Left hindlimb (tissue), 1 donor: ENCODE measurements at places on chromosomes 13 and 19.

DNA sequence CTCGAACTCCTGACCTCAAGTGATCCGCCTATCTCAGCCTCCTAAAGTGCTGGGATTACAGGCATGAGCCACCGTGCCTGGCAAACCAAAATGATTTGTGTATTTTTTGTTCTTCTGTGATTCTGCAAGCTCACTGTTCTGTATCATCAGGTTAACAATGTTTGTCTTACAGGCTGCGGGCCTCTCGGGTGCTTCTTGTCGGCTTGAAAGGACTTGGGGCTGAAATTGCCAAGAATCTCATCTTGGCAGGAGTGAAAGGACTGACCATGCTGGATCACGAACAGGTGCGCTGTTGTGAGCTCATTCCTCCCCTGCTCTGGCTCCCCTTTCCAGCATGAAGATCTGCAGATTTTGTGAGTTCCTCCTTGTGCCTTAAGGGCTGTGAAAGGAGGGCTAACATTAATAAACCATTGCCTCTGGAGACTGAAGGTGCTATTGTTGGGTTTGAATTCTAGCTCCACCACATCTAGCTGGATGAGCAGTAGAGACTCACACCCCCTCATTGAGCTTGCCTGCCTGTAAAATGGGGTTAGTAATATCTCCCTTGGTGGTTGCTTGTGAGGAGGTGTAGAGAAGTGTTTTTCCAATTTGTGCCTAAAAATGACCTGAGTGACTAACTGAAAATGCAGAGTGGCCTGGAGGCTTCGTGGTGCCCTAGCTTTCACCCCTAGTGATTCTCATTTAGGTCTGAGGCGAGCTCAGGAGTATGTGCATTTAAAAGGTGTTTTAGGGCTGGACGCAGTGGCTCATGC lies 12.9 kb downstream of the SAE1 start:
- no peak for DNase-seq

DNA sequence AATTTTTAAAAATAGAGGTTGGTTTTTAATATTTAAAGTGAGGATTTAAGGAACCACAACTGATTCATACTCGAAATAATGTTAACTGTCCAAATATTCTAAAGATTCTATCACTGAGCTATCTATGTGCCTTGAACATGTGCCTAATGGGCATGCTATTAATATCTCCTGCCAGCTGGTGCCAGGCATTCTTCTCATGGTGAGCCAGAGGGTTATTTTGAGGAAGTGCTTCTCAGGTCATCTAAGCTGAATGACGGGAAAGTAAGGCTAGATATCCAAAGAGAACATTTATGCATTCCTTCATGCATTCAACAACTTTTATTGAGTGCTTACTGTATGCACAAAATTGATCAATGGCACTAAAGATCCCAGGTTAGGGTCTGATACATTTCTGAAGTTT lies 138.2 kb downstream of the PIBF1 start:
- DNase-seq = no peak

GRCh38 chr13:35945368-35945767 lies 185.8 kb downstream of the DCLK1 start:
- DNase-seq = no peak

DNA sequence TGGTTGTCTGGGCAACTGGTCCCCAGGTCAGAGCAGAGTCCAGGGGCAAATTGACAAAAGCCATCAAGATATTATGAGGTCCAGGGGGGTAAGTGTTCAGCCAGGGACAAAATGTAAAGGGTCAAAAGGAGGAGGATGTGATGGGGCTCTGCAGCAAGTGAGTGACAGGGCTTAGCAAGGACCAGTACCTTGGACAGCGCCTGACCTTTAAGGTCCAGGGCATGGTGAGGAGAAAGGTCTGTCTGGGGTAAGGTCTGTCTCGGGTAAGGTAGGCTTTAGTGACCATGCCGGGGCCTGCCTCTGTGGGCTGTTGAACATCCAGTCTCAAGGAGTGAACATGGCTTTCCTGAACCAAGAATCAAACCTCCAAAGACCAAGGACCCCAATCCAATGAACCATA lies 6.3 kb upstream of the ZNF358 start:
- DNase-seq = no peak

- no peak for DNase-seq
Observed at GRCh38 chr13:97468331-97468730, 34.4 kb downstream of the RAP2A start.

GRCh38 chr19:1383017-1383311 lies 743 bp upstream of the NDUFS7 start:
- no peak for DNase-seq

DNA sequence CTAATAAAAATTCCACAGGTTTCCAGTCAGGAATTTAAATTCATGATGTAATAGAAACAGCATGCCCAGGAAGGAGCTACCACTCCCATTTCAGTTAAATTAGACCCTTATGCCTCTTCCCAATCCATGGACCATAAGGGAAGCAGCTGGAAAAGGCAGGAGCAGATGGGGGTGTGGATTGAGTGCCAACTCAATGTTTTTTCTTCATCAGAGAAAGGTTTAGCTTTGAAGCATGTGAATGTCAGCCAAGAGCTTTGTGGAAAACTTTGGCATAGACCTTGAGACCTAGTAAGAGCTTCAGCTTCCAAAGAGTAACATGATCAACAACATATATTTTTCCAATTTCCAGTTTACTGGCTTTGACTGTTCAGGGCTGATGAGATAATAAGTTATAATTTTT lies 2139.9 kb downstream of the PCDH9 start:
- peak; percentile 29 for DNase-seq

DNA sequence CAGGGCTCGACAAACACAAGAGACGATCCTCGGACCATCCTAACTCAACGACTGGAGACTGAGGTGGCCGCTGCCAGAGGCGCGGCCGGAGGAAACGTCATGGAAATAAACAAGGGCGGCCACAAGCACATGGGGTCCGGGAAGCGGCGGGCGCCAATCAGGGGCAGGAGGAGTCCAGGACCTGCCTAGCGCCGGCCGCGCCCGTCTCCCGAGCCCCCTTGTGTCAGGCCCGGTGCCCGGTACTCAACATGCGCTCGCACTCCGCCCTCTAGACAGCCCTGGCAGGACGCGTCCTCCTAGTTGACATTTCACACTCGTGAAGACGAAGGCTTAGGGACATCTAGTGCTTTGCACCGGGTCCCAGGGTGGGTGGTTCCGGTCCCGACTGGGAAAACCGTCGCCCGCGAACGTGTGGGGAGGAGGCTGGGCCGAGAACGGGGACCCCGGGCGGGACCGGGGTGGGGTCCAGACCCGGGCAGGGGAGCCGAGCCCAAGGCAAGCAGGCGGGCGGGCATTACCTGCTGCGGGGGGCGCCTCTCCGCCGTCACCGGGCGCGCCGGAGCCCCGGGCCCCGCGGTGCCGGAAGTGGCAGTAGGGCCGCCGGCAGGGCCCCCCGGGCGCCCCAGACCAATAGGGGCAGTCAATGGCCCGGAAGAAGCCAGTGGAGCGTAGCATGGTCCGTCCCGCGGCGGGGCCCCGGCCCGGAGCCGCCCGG lies 442 bp downstream of the REXO1 start:
- no peak for DNase-seq

DNA sequence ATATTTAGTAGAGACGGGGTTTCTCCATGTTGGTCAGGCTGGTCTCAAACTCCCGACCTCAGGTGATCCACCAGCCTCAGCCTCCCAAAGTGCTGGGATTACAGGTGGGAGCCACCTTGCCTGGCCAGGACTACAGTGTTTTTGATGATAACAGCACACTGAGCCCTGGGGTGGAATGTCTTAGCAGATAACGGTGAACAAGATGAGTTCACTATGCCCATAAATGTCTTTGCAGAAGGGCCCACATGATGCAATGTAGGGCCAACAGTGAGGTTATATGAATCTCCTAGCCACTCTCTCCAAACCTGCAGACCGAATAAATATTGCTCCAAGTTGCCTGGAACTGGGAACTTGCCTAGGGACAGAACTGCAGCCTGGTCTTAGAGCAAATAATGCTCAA lies 235.1 kb downstream of the COG6 start:
- no peak for DNase-seq

DNA sequence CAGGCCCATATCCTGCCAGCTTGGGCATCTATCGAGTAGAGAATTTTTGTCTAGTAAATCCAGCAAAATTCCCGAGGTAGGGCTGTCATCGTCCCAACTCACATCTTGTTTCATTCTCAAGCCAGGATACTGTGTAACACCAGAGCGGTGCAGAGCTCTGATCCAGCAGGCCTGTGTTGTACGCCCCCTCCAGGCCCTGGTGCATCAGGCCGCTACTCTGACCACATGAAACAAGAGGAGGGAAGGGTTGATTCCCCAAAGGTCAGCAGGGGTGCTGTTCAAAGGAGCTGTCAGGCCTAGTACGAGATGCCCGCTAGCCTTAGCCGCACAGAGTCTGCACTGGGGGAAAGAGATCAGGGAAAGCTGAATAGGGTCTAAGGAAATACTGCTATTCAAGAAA lies 276.0 kb downstream of the SLC7A1 start:
- no peak for DNase-seq

GRCh38 chr13:66835040-66835628 lies 395.0 kb downstream of the PCDH9 start:
- DNase-seq = peak; percentile 75

- DNase-seq = no peak
Observed at GRCh38 chr13:80011448-80012212, 329.3 kb downstream of the SPRY2 start.

GRCh38 chr13:51770160-51770559 lies 33.8 kb downstream of the DHRS12 start:
- DNase-seq = no peak

DNA sequence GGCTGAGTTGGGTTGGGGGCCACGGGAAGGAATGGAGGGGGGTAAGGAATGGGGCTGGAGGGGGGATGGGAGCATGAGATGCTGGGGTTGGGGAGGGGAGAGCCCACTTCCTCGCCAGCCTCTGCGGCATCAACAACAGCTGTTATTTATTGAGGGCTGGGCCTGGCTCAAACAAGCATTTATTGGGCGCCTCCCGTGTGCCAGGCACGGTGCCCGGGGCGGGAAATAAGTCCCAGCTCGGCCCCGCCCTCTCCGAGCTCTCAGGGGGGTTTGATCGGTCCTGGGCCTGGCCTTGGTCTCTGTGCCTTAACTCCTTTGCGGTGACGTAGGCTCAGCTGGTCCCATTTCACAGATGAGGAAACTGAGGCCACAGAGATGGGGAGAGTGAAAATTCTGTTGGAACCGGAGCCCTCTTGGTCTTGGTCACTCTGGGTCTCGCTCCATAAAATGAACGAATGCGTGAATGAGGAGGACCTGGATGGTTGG lies 919 bp upstream of the ADAMTS10 start:
- DNase-seq = peak; percentile 57

GRCh38 chr13:113788413-113789135 lies 29.5 kb downstream of the TMEM255B start:
- no peak for DNase-seq

DNA sequence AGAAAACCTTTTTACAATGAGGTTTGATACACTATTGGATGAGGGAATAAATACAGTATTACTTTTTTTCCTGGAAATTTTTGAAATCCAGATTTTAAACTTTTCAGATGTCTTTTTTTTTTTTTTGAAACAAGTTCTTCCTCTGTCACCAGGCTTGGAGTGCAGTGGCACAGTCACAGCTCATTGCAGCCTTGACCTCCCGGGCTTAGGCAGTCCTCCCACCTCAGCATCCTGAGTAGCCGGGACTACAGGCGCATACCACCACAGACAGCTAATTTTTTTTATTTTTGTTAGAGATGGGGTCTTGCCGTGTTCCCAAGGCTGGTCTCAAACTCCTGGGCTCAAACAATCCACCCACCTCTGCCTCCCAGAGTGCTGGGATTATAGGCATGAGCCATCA lies 96.8 kb downstream of the RNF17 start:
- DNase-seq = no peak

- DNase-seq = no peak
Observed at GRCh38 chr13:77893066-77893465, 25.6 kb downstream of the EDNRB start.

DNA sequence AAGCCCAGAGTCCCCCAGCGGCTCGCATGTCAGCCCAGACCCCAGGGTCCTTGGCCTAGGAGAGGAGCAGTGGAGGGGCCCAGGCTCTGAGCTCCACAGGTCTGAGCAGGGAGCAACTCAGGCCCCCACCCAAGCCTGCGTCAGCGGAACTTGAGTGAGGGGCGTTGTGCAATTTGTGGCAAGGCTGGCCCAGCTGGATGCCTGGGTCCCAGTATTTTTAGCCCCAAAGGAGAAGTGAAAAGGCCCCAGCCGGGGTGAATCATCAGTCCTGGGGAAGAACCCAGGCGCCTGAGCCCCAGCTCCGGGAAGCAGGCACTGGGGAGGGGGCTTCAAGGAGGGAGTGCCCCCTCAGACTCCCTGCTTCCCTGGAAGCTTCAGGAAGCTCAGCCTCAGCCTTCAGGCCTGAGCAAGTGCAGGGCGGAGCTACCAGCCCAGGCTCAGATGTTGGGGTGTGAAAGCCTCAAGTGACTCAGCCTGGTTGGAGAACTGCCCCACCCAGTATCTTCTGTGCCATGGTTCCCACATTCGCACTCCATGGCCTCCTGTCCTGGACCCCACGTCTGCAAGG lies 7.2 kb downstream of the MED29 start:
- no peak for DNase-seq

DNA sequence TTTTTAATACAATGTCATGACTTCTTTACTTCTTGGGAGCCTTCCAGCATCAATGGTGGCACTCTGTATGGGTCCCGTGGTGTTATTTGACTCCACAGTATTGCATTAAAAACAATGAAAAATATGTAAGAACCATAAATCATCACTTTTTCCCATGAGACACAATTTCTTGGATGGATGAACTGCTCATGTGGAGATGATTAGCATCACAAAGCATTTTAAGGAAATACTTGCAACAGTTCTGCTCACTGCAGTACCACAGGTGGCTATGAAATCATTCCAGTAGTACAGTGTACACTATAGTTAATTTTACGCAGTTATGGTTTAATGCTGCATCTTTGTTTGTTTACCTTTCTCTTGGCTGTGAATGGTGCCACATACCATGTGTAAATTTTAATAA lies 37.2 kb upstream of the C1QTNF9B start:
- no peak for DNase-seq

DNA sequence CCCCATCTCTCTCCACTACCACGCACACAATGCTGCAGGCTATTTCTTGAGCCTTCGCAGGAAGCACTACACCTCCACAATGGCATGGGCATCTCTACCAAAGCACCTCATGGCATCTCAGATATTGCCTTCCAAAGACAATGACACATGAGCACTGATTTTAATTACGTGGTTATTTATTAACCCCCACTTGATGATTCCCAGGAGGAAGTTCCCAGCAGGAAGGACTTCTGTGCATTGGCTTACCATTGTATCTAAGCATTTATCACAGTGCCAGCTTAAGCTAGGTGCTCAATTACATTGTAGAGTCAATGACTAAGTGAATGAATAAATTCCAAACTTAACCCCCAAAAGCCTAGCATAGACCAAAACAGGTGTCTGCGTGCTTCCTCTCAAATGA lies 101.4 kb downstream of the ABCC4 start:
- DNase-seq = no peak

DNA sequence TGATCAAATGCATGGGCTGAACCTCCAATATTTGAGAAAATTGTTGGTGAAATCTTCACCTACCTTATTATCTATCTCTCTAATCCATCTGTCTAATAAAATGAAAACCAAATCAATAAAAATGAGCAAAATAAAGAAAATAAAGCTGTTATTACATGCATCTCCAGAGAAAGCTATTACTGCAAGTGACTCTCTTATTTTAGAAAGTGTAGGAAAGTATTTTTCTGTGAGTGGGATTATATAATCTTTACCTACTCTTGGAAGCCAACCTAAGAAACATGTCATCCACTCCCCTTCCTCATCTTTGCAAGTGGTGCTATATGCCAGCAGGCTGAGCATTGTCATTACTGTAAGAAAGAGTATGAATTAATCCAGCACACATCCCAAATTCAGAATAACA lies 191.5 kb upstream of the RFC3 start:
- DNase-seq = no peak
